NCI-H2081 treated with DMSO at 0.1 percent for 48 hours (cell line): ENCODE measurements at places on chromosomes 13 and 19.

- no peak for DNase-seq
These were observed 93.2 kb upstream of the SOX1 start for GRCh38 chr13:111973605-111974340.

GRCh38 chr13:73952648-73953047 is 181.6 kb downstream of the KLF12 start:
- DNase-seq = no peak

- DNase-seq = no peak
These were observed 2.8 kb downstream of the GNA11 start for GRCh38 chr19:3096902-3097326.

- no peak for DNase-seq
These were observed 12.5 kb downstream of the GJB6 start for GRCh38 chr13:20219577-20219976.

GRCh38 chr13:89862691-89863036 is 1484.8 kb upstream of the MIR17HG start:
- no peak for DNase-seq

DNA sequence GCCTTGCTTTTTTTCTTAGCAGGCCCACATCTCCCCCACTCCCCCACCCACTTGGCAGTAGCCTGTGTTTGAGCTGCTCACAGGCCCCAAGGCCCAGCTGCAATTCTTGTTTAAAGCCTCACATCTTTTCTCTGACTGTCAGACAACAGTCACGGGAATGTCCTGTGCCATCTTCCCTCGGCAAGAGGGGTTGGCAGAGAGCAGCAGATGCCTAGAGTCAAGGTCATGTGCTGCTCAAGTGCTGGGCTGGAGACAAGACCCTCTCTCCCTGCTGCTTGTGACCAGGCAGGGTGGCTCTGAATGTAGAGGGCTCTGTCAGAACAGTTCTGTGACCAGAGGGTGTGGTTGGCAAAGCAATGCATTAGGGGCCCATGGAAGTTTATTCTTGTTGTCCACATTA is 47.4 kb downstream of the BBC3 start:
- no peak for DNase-seq

DNA sequence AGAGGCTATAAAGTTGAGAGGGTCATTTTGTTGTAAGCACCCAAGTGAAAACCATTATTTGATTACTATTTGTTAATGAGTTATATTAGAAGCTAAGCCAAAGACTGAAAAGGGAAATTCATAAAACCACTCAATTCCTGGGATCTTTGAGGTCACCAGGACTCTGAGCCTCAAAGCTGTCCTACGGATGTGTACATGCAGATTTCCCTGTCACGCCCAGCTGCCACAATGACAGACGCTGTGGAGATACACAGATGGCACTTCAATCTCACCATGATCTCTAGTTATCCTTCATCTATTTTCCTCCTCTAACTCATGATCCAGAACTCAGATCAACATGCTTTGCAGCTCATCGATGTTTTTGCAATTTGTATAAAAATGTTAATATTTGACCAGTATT is 403.5 kb upstream of the MIR17HG start:
- DNase-seq = no peak
